ENCODE measurements at places on chromosomes 3 and 15.

DNA sequence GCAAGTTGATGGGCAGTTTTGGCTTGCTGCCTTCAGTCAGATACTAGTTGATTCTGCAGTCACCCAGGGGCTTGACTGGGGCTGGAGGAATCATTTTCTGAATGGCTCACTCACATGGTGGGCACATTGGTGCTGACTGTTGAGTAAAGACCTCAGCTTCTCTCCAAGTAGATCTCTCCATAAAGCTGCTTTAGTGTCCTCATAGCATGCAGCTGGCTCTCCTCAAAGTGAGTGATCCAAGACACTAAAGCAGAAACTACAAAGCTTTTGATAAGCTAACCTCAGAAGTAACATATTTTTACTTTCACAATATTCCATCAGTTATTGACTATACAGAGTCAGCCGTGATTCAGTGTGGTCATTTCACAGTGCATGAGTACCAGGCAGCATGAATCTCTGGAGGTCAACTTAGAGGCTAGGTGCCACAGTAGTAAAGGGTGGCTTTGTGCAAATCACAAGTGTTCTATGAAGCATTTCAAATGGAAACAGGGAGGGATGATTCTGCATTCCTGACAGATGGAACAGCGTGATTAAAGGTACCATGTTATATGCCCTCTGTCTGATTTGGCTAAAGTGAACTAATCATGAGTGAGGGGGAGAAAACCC, 24.3 kb upstream of the ATP8B4 start:
- no peak for DNase-seq

GRCh38 chr3:55090291-55090690, 162.4 kb upstream of the LRTM1 start:
- DNase-seq, result no peak

- DNase-seq, result no peak
Observed at GRCh38 chr3:172704001-172704400, 6.9 kb downstream of the NCEH1 start.

- DNase-seq, result no peak
Observed at GRCh38 chr3:23810343-23811184, 4.8 kb downstream of the UBE2E1 start.

DNA sequence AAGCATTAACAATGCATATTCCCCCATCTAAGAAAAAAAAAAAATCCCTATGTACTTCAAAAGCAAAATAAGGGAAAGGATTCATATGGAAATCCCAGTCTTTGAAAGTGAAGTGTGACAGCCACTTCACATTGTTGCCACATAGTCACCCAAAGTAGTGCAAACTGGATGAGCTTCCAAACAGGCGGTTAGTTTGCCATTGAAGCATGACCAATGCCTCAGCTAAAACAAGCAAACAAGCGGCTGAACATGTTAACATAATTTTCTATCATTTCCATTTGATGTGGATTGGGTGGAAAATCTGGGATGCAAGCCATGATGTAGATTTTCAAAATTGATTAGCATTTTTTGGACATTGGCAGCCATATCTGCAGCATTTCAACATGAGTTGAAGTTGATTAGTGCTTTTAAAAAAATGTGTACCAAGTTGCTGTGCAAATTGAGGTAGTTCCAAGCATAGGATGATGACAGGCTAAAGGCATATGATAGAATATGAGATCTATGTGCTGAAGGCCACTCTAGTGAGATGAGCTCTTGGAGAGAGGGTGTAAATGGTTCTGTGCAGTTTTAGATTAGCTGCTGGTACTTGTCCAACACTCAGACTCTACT, 405.2 kb downstream of the NR2F2 start:
- no peak for DNase-seq

- DNase-seq, result no peak
Observed at GRCh38 chr3:177349384-177349783, 152.1 kb upstream of the TBL1XR1 start.

- no peak for DNase-seq
Observed at GRCh38 chr3:188133646-188134045, 20.3 kb upstream of the LPP start.

DNA sequence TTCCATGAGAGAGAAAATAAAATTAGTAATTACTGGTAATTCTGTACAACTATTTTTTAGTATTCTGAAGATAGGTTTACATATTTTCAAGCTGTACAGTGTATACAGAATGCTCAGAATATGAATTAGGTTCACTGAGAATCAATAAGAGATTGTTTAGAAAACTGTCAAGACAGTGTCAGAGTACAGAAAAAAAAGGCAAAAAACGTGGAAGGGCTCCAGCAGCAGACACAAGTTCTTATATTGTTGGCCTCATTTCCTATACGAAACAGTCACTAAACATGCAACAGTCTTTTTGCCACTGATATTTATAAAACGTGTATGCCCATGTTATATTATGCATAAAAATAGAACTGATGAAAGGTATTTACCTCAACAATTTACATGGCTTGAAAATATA, 103.9 kb downstream of the ISL2 start:
- DNase-seq, result no peak
